ENCODE measurements at places on chromosomes 11 and 22.

- H3K27me3 ChIP-seq: no peaks in the 10 kb centered on the region
- no peak overlapping the region for H3K4me3 ChIP-seq
- no peak overlapping the region for H3K27ac ChIP-seq
Measured at GRCh38 chr22:49330421-49331222, 497.1 kb downstream of the BRD1 start.

DNA sequence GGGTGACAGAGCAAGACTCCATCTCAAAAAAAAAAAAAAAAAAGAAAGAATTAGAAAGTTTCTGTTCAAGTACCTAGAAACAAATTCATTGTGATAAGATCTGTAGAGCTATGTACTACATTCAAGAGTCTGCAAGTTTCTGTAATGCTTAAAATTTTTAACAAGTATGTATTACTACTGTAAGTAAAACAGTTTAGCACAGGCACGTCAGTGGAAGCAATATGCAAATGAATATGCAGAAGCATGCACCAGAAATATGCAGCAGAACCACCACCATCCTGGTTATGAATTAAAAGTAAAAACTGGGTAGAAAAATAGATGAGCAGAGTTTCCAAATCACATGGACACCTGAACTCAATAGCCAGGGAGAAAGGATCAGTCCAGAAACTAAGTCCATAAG, 19.3 kb downstream of the SBF2 start:
- no peak for DNase-seq
- H3K27me3 ChIP-seq: peaks cover 12% of the 10 kb centered on the region
- H3K36me3 ChIP-seq: no peaks in the 10 kb centered on the region
- no peak overlapping the region for H3K4me3 ChIP-seq

GRCh38 chr11:122048401-122048800, 67.6 kb downstream of the BLID start:
- H3K36me3 ChIP-seq: no peaks in the 10 kb centered on the region
- H3K27ac ChIP-seq: no peak overlapping the region
- DNase-seq: no peak
- H3K27me3 ChIP-seq: no peaks in the 10 kb centered on the region

GRCh38 chr11:28738549-28738948, 630.4 kb downstream of the METTL15 start:
- no peak overlapping the region for H3K4me3 ChIP-seq
- H3K27me3 ChIP-seq: no peaks in the 10 kb centered on the region
- no peak for DNase-seq
- no peaks in the 10 kb centered on the region for H3K4me1 ChIP-seq
- H3K36me3 ChIP-seq: no peaks in the 10 kb centered on the region

- no peak overlapping the region for H3K27ac ChIP-seq
- no peak overlapping the region for H3K4me3 ChIP-seq
- DNase-seq: no peak
Measured at GRCh38 chr11:70675697-70676374, 277.5 kb downstream of the CTTN start.

DNA sequence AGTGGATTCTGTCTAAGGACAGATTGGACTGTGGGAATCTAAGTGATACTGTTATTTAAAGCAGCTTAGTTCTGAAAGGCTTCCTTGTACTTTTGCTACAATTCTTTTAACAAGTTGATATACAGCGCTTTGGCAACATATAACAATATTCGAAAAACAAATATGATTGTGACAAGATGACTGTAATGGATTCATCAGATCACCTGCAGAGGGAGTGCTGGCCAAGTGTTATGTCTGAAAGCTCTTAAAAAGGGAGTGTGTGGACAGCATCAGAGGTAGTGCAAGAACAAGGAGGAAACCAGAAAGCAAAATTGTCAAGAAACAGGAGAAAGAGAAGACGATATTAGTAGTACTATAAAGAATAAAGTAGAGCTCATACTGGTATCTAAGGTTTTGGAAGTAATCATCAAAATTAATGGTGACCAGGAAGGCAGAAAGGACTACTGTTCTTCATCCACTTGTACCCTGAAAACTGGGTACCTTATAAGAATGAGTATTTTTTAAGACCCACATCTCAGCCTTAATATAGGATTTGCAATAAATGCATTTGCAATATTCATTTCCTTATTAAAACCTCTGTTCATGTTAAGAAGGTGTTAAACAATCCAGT, 1112.0 kb upstream of the CCDC90B start:
- H3K27ac ChIP-seq: no peak overlapping the region
- DNase-seq: no peak
- no peak overlapping the region for H3K4me3 ChIP-seq
- no peaks in the 10 kb centered on the region for H3K36me3 ChIP-seq
- H3K27me3 ChIP-seq: no peaks in the 10 kb centered on the region

- DNase-seq: no peak
- no peak overlapping the region for H3K27ac ChIP-seq
- H3K4me1 ChIP-seq: peaks cover 15% of the 10 kb centered on the region
- no peaks in the 10 kb centered on the region for H3K36me3 ChIP-seq
Measured at GRCh38 chr11:2266586-2267305, 3.6 kb downstream of the ASCL2 start.

- peaks cover 25% of the 10 kb centered on the region for H3K4me1 ChIP-seq
- DNase-seq: peak; percentile 96
- H3K4me3 ChIP-seq: peak within 1 kb of the TSS; percentile 78
- H3K36me3 ChIP-seq: peaks cover 23% of the 10 kb centered on the region
Measured at GRCh38 chr11:1309498-1310317, at the start of gene TOLLIP. Gene TOLLIP, minus strand, starts transcription at chr11:1309632. Its CDS starts 134 bp downstream, at chr11:1309498.

DNA sequence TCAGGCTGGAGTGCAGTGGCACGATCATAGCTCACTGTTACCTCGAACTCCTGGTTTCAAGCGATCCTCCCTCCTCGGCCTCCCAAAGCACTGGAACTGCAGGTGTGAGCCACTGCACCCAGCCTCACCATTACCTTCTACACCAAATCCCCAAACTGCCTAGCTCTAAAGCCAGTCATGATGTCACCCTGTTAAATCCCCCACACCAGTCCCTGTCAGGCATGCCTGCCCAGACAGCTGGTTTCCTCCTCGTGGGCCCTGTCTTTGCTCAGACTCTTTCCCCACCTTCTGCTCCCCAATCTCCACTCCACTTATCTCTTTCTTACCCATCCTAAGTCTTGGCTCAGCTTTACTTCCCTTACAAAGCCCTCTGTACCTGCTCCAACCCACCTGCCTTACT, 12.5 kb upstream of the EXPH5 start:
- DNase-seq: no peak
- H3K36me3 ChIP-seq: no peaks in the 10 kb centered on the region
- H3K4me3 ChIP-seq: no peak overlapping the region
- H3K27ac ChIP-seq: no peak overlapping the region

- H3K4me1 ChIP-seq: no peaks in the 10 kb centered on the region
- no peak overlapping the region for H3K27ac ChIP-seq
- no peak for DNase-seq
- H3K27me3 ChIP-seq: peaks cover 6% of the 10 kb centered on the region
- no peaks in the 10 kb centered on the region for H3K36me3 ChIP-seq
Measured at GRCh38 chr11:19508165-19508564, 204.5 kb upstream of the NAV2 start.

DNA sequence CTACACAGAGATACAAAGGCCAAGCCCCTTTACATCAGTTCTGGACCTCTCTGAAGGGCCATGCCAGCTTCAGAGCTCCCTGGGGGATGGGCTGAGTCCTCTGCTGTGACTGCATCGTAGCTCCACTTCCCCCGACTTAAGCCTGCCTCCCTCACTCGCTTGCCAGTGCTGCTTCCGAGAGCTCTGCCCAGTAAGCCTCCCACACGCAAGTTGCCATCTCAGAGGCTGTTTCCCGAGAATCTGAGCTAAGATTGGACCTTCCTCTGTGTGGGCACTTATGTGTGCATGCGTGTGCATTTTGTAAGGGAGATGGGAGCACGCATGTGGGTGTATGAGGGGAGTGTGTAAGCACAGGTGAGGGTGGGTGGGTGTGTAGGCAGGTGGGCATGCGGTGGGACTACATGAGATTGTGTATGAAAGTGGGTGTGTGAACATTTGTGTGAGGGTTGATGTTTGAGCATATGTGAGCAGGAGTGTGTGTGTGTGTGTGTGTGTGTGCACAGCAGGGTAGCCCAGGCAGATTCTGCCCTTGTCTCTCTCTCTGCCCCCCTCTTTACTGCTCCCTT, 163.0 kb upstream of the SYT13 start:
- no peak for DNase-seq
- no peaks in the 10 kb centered on the region for H3K36me3 ChIP-seq
- H3K27me3 ChIP-seq: no peaks in the 10 kb centered on the region
- H3K4me3 ChIP-seq: no peak overlapping the region

DNA sequence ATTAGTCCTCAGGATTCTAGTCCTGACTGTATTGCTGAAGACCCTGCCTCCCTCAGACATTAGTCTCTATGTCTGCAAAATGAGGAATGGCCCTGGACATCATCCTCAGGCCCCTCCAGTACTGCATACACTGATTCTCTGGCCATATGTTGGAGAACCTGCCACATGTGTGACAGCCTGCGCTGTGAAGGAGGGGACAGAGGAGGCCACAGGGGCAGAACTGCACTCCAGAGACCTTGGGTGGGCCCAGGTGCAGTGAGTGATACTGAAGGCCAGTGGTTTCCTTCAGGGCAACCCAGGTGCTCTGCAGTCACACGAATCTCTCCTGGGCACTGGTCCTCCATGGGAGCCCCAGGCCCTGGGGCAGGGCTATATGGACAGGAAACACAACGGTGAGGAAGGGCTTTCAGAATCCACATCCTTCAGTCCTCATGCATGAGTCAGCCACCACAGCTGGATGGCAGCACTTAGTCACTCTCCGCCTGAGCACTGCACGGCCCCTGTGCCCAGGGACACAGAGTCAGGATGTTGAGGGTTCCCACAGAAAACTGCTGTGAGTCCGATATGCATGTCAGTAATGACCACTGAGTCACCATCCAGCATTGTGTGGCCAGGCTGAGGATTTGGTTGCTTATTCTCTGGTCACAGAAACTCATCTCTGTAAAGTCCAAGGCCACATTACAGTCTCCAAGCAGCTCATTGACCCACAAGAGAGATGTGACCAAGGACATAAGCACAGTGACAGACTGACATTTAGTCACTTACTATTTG, 39.7 kb downstream of the ME3 start:
- peaks cover 18% of the 10 kb centered on the region for H3K4me1 ChIP-seq
- DNase-seq: peak; percentile 14
- no peak overlapping the region for H3K27ac ChIP-seq
- H3K36me3 ChIP-seq: no peaks in the 10 kb centered on the region
- peaks cover 30% of the 10 kb centered on the region for H3K27me3 ChIP-seq

DNA sequence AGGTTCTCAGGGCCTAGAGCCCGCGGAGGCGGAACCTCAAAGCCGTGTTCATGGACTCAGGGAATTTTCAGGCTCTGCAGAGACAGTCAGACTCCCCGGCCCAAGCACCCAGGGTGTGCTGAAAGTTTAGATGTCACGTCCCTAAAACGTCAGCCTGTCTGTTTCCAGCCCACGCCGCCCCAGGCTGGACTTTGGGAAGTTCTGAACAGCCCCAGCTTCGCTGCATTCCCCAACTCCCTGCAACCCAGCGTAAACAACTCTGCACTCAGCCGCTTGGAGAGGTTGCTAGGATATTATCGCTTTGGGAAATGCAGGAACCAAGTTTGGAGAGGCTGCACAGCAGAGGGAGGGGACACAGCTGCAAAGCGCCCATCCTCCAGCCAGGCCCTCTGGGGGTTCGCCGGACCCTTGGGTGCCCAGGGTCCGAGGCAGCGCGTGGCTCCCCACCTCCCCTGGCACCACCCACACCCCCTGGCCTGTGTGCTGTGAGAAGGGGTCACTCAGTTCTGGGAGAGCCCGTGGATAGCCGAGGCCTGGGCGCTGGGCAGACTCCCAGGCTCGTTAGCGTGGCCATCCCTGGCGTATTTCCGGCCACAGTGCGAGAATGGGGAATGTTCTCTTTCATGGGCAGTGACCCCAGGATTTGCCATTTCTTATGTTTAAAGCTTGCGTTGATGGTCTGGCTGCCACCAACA, 120.5 kb upstream of the FGF3 start:
- H3K27ac ChIP-seq: no peak overlapping the region
- DNase-seq: no peak
- H3K36me3 ChIP-seq: no peaks in the 10 kb centered on the region
- no peaks in the 10 kb centered on the region for H3K4me1 ChIP-seq

GRCh38 chr22:49052023-49052538, 775.6 kb downstream of the BRD1 start:
- H3K27me3 ChIP-seq: no peaks in the 10 kb centered on the region
- peak; percentile 34 for DNase-seq
- H3K4me1 ChIP-seq: peaks cover 5% of the 10 kb centered on the region
- H3K36me3 ChIP-seq: no peaks in the 10 kb centered on the region
- H3K4me3 ChIP-seq: peak overlapping the region; percentile 86
- H3K27ac ChIP-seq: peak overlapping the region; percentile 76

DNA sequence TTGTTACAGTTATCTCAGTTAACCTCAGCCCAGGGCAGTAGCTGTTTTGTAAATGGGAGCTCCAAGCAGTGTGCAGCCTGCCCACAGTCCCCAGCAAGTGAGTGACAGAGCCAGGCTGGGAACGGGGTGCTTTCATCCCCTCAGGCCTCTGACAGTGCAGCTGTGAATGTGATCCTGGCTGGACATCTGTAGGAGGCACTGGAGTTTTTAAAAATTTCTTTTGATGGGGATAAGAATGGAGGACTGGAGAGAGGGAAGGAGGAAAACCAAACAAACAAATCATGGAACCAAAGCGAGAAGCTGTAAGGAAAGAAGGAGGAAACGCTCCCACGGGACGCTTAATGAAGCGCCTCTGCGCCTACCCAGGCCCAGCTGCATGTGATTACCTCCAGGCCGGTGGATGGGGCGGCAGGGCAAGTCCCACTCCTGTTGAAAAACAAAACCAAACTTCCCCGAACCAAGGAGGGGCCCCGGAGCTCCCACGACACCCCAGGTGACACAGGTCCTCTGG, 40.6 kb downstream of the SCUBE1 start:
- no peak overlapping the region for H3K4me3 ChIP-seq
- H3K27ac ChIP-seq: no peak overlapping the region
- H3K27me3 ChIP-seq: peaks cover 5% of the 10 kb centered on the region
- no peaks in the 10 kb centered on the region for H3K4me1 ChIP-seq

GRCh38 chr11:66979336-66979980, 4.4 kb downstream of the C11orf86 start:
- H3K4me3 ChIP-seq: no peak overlapping the region
- H3K4me1 ChIP-seq: no peaks in the 10 kb centered on the region
- peaks cover 4% of the 10 kb centered on the region for H3K27me3 ChIP-seq
- H3K36me3 ChIP-seq: no peaks in the 10 kb centered on the region
- no peak for DNase-seq

DNA sequence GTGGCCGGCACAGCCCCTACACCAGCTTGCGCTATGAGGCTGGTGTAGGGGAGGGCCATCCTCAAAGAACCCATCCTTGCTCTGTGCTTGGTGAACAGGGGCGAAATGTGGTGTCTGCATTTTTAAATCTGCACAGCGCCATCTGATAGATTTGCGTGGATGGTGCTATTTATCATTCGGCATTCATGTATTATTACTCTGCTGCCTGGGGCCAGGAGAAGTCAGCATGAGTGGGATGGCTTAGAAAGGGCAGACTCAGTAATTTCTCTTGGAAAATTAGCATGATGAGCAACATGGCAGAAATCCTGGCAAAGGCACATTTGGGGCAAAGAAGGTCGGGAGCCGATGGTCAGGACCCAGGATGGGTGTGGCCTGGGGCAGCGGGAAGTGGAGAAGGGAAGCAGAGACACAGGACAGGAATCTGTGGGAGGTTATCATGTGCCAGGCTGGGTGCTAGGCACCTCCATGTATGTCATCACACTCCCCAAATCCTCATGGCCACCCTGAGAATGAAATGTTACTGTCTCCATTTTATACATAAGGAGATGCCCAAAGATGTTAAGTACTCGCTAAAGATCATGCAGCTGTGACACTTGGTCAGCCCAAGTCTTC, 149.0 kb downstream of the CEP164 start:
- H3K27ac ChIP-seq: no peak overlapping the region
- no peak overlapping the region for H3K4me3 ChIP-seq

- no peaks in the 10 kb centered on the region for H3K4me1 ChIP-seq
- no peaks in the 10 kb centered on the region for H3K27me3 ChIP-seq
- H3K36me3 ChIP-seq: no peaks in the 10 kb centered on the region
- H3K4me3 ChIP-seq: no peak overlapping the region
- DNase-seq: no peak
Measured at GRCh38 chr11:104122011-104122635, 41.8 kb downstream of the PDGFD start.

Data from activated T-helper 2 cell treated with anti-CD3 and anti-CD28 coated beads, Interferon-gamma antibody, Interleukin-2, Interleukin-4, amounts not matched to agents 10 μg/mL and 5 μg/mL and 100 μg/mL, durations not matched to agents 14 hours and 24 hours and 36 hours (primary cell).